ENCODE measurements at places on chromosomes 11 and 22.

GRCh38 chr22:43448048-43448447, 36.2 kb downstream of the MPPED1 start:
- no peak for DNase-seq

- DNase-seq = no peak
Observed at GRCh38 chr11:111417766-111418435, 38.8 kb upstream of the POU2AF1 start.

- no peak for DNase-seq
Observed at GRCh38 chr11:111206472-111206871, 39.1 kb upstream of the POU2AF2 start.

DNA sequence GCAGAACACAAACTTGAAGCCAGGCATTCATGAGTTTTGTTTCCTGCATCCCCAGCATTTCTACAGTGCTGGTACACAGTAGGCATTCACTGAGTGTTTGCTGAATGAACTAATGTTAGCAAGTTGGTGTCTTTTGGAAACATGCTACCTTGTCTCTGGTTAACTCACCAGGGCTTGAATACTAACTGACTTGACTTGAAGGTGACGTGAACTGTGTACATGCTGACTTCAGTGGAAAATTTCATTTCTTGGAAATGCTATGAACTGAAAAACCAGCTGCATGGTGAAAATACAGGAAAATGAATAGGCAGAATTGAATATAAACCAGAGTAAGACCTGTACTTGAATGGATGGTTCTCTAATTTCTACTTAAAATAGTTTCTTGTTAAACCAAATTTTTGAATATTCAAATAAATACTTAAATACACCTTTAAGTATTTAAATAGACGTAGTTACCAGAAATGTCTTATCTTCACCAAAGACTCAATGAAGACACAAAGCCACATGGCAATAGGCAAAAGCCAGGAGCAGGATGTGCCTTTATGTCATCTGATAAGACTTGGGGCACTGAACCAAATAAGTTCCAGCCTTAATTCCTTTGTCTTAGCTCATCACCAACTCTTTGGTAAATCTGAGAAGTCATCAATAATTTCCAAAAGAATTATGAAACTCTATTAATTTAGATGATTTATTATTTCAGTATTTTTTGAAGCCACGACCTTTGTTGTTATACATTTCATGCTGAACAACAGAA, 39.7 kb upstream of the POU2AF2 start:
- no peak for DNase-seq

- DNase-seq = no peak
Observed at GRCh38 chr11:57457643-57458023, 2.7 kb upstream of the RTN4RL2 start.

DNA sequence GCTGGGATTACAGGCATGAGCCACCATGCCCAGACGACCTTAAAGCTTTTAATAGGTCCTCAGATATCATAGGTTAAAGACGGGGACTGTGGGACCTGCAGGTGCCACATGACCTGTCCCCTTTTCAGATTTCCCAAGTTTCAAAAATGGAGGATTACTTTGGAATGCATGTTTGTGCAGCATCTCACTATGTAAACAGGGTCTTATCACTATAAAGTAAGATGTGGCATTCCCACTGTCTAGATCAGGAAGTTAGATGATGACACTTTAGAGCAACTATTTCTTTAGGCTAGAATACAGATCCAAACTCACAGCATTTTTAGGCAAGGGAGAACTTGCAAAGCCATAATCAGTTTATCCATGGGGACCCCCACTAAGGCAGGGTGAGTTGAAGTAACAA, 92.8 kb downstream of the USP35 start:
- no peak for DNase-seq
